Neural progenitor cell (in vitro differentiated cells): ENCODE measurements at places on chromosomes 5 and 9. TPM values are rescaled to one million over a fixed set of nuclear protein-coding genes. Genes with fewer than 3 reads are reported as not detected.

NRG2 gene
- 0.13 and 0.62 TPM in 2 replicates for total RNA-seq

F2R gene
- 48.5 and 53.8 TPM in 2 replicates for total RNA-seq

PCDHA1 gene
- 0.19 and 0.24 TPM in 2 replicates for total RNA-seq

DNA sequence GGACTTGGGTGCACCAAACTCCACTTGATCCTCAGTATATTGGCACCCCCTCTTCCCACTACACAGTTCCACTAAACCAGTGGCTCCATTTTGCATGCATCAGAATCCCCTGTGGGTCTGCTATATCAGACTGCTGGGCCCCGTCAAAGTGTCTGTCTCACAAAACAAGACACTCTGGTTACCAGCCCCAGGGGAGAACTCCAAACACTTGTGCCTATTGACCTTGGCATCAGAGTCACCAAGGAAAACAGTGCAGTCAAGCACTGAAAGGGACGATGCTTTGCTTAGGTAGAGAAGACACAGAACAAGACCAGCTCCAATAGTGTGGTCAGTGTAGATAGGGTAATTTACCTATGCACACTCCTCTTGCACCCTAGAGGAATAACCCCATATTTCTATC, 205.8 kb upstream of the RAI14 start:
- H3K4me1 ChIP-seq = no peaks in the 10 kb centered on the region
- DNase-seq = no peak
- H3K4me3 ChIP-seq = no peak overlapping the region
- H3K27me3 ChIP-seq = no peaks in the 10 kb centered on the region

DNA sequence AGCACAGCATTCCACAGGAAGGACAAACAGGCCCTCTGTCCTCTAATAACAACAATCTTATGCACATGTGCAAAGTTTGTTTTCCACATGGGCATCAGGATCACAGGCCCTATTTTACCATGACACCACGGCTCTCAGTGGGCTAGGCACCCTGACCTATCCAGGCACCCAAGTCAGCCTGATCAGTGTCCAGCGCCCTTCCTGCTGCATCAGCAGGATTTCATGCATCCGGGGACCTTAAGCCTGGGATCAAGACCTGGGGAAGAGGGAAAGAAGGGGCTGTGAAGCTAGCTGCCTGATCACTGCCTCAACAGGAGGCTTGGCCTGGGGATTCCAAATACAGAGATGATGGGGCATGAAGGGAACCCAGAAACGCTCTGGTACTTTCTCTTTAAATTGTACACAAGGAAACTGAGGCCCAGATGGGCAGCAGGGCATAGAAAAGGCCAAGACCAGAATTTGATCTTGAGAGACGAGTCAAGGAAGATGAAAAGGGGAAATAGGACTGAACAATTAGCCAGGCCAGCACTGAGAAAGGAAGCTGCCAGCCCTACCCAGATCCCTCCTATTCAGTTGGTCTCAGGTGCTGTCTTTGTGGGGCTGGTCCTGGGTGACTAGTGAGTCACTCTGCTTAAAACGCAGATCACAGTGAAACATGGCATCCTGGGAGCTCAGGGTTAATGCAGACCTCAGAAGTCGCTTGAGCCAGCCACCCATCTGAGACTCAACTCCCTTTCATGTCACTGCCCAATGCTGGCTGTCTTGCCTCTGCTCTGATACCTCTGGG, 57.9 kb downstream of the SHB start:
- H3K4me3 ChIP-seq = no peak overlapping the region
- no peak for DNase-seq
- no peaks in the 10 kb centered on the region for H3K27me3 ChIP-seq
- no peaks in the 10 kb centered on the region for H3K36me3 ChIP-seq
- H3K4me1 ChIP-seq = peaks cover 35% of the 10 kb centered on the region

DNA sequence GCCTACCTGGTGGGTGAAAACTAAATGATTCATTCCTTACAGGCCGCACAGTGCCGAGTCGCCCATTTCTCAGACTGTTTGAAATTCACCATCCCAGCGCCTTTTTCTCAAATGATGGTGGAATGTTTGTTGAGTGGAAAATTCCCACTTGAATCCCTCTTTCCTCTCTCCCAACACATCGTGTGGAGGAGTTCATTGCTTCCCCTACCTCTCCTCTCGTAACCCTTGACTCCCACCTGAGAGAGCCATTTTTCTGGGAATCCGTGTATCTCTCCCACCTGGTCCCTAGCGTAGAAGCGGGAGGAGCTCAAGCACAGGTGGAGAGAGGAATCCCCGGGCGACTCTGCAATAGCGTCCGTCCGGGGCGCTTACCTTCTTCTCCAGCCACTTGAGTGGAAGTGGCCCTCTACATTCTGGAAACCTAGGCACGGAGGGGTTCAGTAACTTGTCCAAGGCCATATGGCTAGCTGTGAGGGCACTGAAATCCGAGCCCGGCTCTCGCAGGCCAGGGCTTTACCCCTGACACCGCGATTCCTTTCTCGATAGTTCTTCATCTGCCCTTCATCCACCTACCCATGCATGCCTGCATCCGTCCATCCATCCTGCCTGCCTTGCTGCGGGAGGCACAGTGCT, 683 bp downstream of the OSMR start:
- H3K27me3 ChIP-seq = peaks cover 55% of the 10 kb centered on the region
- H3K4me3 ChIP-seq = peak overlapping the region; percentile 70
- no peak overlapping the region for H3K27ac ChIP-seq
- DNase-seq = no peak

AP3S1 gene
- 139 and 157 TPM in 2 replicates for total RNA-seq

DNA sequence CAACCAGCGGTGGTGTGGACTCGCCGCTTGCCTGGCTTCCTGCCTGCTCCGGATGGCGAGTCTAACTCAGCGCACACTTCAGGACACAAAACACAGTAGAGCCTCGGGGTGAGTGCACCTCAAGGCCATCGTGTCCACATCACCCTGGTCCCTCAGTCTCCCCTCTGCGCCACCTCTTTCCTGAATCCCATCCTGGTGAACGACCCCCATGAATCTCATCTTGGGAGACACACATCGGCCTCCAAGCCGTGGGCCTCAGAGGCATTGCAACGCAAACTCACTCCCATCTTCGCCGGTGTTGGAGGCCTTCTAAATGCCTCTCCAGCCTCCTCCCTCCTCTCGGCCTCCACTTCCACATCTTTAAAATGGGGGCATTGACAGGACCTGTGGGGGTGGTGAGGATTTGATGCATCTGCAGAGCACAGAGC, 124.3 kb downstream of the COL23A1 start:
- no peak for DNase-seq
- H3K4me3 ChIP-seq = no peak overlapping the region
- no peaks in the 10 kb centered on the region for H3K36me3 ChIP-seq
- peaks cover 18% of the 10 kb centered on the region for H3K4me1 ChIP-seq
- no peak overlapping the region for H3K27ac ChIP-seq
- H3K27me3 ChIP-seq = no peaks in the 10 kb centered on the region

DNA sequence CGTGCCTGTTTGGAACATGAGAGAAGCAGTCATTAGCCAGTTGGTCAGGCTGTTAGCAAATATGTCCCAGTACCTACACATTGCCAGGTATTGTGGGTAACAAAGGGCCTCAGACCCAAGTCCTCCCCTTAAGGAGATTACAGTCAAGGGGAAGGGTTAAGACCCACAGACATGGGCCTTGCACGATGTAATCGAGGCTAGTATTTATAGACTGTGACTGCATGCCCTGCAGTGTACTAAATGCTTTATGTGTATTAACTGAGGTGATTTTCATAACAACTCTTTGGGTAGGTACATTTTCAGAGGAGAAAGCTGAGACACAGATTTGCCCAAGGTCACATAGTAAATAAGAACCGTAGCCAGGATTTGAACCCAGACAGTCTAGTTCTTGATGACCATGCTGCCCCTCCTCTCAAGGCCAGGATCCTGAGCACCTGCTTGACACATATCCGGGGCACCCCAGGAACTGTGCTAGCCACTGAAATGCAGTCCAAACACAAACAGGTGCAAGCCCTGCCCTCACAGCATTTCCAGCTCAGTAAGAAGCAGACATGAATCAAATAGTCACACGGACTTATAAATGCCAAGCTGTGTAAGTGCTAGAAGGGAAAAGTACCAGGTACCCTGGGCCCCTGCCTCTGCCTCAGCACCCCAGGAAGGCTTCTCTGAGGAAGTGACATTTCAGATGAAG, 32.0 kb upstream of the GRPEL2 start:
- H3K27me3 ChIP-seq = no peaks in the 10 kb centered on the region
- H3K4me1 ChIP-seq = no peaks in the 10 kb centered on the region
- DNase-seq = no peak
- no peaks in the 10 kb centered on the region for H3K36me3 ChIP-seq
- no peak overlapping the region for H3K4me3 ChIP-seq

GRCh38 chr5:106906199-106906598, 764.5 kb downstream of the EFNA5 start:
- H3K27ac ChIP-seq = peak overlapping the region; percentile 27
- H3K36me3 ChIP-seq = no peaks in the 10 kb centered on the region
- no peak overlapping the region for H3K4me3 ChIP-seq
- peaks cover 27% of the 10 kb centered on the region for H3K4me1 ChIP-seq

UQCRQ gene
- 45.0 and 63.1 TPM in 2 replicates for total RNA-seq

CCDC152 gene
- 11.8 and 23.9 TPM in 2 replicates for total RNA-seq

ADCY2 gene
- 0.59 and 1.2 TPM in 2 replicates for total RNA-seq

PCDHGC4 gene
- 5.0 and 10.4 TPM in 2 replicates for total RNA-seq

SLC23A1 gene
- not detected in 2 replicates for total RNA-seq

GRCh38 chr5:32275396-32275741, 37.4 kb downstream of the MTMR12 start:
- DNase-seq = no peak
- no peaks in the 10 kb centered on the region for H3K27me3 ChIP-seq
- H3K36me3 ChIP-seq = no peaks in the 10 kb centered on the region
- H3K4me1 ChIP-seq = peaks cover 20% of the 10 kb centered on the region
- no peak overlapping the region for H3K4me3 ChIP-seq

GRCh38 chr5:132405646-132406045, 36.1 kb downstream of the SLC22A5 start:
- no peak overlapping the region for H3K4me3 ChIP-seq
- no peak for DNase-seq
- H3K27ac ChIP-seq = no peak overlapping the region
- H3K36me3 ChIP-seq = no peaks in the 10 kb centered on the region
- peaks cover 4% of the 10 kb centered on the region for H3K4me1 ChIP-seq
